ENCODE measurements at places on chromosomes 12 and 14. TPM values are rescaled to one million over a fixed set of nuclear protein-coding genes. Genes with fewer than 3 reads are reported as not detected.
A peak's percentile ranks its signal among the peaks of the same experiment; 100 is the strongest.

The TMEM229B gene
- total RNA-seq, result 1.5 TPM

The CISTR gene
- total RNA-seq, result not detected

The KRT6A gene
- 7.9 TPM for total RNA-seq

The ACOT4 gene
- total RNA-seq, result 4.2 TPM

The SLC25A47 gene
- not detected for total RNA-seq

The REC8 gene
- total RNA-seq, result 13.3 TPM

The CLEC1A gene
- total RNA-seq, result 7.8 TPM

The MYH6 gene
- total RNA-seq, result 7.1 TPM

DNA sequence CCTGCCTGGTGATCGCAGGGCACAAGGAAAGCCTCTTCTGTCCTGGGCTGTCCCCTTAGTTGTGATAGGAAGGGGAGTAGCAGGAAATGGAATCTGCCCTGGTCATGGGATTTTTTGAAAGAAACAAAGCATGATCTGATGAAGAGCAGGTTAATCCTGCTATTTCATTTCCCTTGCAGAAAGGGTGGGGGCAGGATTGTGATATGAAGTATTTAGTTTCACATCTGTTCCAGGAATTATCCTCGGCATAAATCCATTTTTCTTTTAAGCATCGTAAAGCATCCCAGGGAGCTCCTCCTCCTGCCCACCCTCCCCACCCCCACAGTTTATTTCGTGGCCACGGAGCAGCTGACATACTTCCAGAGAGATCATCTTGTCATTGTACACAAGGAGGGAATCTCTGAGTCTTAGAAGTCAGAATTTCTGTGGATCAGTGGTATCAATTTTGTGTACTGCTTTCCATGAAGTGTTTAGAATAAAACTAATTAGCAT lies 53.1 kb downstream of the TGFB3 start:
- DNase-seq, result peak; percentile 41

- DNase-seq, result no peak
Measured at GRCh38 chr14:52802597-52802996, 11.2 kb upstream of the GNPNAT1 start.

DNA sequence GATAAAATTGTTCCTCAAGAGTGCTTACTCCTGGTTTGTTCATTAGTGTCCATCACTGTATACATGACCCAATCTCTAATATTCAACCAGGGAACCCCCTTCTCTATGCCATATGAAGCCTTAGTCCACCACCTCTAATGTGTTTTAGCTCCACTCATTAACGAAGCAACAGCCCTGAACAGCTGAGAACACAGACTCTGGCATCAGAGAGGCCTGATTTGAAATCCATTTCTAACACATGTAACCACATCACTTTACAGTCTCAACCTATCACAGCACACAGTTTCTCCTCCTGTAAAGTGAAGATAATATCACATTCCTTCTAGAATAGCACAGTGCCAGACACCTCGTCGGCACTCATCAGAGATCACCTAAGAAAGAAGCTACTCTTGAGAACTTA lies 64.3 kb downstream of the C2CD5 start:
- no peak for DNase-seq

- DNase-seq, result no peak
Measured at GRCh38 chr12:126355346-126355745, 1290.1 kb downstream of the AACS start.

GRCh38 chr12:63326260-63326659 lies 175.3 kb upstream of the AVPR1A start:
- DNase-seq, result no peak

DNA sequence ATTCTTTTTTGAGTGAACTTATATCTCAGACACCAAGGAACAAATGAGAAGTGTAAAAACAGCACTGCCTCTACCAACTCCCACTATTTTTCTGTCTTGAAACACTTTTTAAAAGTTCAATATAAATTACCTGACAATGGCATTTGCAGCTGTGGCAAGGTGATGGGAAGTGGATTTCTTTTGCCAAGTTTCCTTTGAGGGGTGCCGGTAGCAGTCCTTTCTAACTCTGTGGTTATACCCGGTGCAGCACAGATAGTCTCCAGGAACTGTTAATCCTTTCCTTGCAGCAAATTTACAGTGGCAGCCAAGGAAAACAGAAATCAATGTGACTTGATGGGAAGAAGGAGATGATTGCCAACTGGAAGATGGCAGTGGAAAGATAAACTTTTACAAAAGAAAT lies 243.7 kb downstream of the BCAT1 start:
- no peak for DNase-seq

DNA sequence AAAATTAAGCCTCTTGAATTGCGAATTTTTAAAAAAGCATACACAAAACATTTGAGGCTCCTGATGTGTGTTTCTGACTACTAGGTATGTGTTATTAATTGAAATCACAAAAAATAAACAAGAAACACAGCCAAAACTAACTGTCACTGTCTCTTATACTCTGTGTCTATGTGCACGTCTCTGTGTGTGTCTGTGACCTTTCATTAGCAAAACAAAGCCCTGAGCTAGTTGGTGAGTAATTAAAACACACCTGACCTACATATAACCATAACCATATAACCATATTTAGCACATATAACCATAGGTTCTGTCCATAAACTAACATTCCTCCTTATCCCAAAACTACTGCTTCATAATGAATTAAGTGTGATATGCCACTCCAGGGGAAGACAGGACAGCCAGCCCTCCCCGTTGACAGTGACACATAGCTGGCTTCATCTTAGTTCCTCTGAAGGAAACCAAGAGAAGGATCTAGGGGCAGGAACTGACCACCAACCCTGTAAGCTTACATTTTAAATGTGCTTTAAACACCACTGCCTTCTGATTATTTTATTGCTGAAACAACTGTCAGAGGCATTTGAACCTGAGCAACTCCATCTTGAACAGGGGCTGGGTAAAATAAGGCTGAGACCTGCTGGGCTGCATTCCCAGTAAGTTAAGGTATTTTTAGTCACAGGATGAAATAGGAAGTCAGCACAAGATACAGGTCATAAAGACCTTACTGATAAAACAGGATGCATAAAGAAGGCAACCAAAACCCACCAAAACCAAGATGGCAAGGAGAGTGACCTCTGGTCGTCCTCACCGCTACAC lies 106.7 kb downstream of the PPP2R5E start:
- DNase-seq, result no peak

- DNase-seq, result peak; percentile 86
Measured at GRCh38 chr12:122062832-122063693, 15.5 kb upstream of the MLXIP start.

GRCh38 chr14:103724116-103724515 lies 8.5 kb downstream of the ZFYVE21 start:
- peak; percentile 22 for DNase-seq

DNA sequence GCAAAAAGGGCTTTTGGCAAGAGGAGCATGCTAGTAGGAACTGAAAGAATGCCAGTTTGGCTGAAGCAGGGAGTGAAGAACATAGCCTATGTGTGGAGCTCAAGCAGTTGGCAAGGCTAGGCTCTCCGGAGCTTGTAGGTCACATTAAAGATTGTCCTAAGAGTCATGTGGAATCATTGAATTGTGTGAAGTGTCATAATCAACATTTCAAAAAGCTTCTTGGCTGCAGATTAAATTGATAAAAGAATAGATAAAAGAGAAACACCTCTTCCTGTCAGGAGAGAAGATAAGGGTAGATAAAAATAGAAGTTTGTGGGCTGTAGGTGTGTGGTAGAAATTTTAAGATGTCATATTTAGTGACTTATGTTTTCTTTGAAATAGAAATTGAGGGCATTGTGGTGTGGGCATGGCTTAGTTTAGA lies 36.1 kb downstream of the CPSF6 start:
- DNase-seq, result peak; percentile 42

DNA sequence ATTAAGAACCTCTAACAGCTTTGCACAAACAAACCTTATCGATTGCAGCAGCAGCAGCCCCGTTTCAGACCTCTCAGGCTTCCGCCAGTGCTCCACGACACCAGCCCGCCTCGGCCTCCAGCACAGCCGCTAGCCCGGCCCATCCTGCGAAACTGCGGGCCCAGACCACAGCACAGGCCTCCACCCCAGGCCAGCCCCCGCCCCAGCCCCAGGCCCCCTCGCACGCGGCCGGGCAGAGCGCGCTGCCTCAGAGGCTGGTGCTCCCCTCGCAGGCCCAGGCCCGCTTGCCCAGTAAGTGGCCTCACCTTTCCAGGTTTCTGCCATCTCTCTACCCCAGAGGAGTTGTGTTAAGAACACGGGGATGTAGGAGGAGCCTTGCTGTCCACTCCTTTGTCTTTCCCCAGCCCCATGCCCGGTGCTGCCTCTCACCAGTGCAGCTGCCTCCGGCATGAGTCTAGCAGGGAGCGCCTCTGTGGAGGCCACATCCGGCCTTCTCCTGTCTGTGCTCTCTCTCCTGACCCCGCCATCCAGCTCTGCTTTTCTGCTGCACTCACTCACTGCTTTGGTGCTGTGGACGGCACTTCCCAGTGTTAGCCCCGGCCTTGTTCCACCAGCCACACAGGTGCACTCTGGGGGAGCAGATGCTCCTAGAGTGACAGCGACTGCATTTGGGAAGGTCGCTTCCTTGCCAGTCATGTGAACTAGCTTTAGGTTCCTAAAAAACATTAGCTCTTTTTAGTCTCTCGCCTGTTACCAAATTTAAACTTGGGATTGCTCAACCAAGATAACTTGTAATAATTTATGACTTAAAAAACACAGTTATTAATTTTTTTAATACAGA lies 71.5 kb downstream of the EP400 start:
- no peak for DNase-seq

DNA sequence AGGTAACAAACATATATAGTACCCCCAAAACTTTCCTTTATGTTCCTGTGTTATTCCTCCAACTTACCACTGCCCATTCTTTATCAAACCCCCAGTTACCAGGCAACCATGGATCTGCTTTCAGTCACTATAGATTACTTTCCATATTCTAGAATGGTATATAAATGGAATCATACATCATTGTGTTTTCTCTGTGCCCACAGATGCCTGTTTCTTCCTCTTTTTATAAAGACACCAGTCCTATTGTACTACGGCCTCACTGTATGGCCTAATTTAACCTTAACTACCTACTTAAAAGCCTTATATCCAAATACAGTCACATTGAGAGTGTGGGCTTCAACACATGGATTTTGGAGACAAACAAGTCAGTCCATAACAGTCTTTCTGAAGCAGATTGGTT lies 2.6 kb downstream of the TAS2R14 start:
- no peak for DNase-seq

- no peak for DNase-seq
Measured at GRCh38 chr14:61761557-61761956, 663 bp upstream of the SNAPC1 start.

DNA sequence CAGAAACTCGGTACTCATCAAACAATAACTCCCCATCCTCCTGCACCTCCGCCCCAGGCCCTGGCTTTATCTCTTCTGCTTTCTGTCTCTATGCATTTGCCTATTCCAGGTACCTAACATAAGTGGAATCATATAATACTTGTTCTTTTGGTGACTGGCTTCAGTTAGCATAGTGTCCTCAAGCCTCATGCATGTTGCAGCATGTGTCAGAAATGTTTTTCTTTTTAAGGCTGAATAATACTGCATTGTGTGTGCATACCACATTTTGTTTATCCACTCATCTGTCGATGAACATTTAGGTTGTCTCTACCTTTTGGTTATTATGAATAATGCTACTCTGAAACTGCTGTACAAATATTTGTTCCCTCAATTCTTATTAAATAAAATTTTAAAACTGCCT lies 117.1 kb downstream of the KICS2 start:
- DNase-seq, result no peak

- DNase-seq, result peak; percentile 33
Measured at GRCh38 chr14:65961004-65961403, 525.2 kb upstream of the CCDC196 start.

DNA sequence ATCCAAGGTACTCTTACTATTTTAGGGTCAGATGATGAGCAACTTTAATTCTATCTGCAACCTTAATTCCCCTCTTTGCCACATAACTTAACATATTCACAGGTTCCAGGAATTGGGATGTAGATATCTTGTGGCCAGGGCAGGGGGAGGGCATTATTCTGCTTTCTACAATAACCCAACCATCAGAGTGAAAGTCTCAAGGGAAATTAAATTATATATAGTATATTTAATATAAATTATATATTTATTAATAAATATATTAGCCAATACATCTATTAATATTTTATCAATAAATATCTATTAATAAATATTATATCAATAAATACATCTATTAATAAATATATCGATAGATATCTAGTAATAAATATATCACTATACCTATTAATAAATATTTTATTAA lies 11.7 kb upstream of the RAB21 start:
- no peak for DNase-seq

- peak; percentile 50 for DNase-seq
Measured at GRCh38 chr12:88493636-88494035, 86.6 kb downstream of the KITLG start.

- no peak for DNase-seq
Measured at GRCh38 chr12:95100264-95101190, 27.1 kb upstream of the NR2C1 start.

- DNase-seq, result no peak
Measured at GRCh38 chr12:12818701-12819100, 5.6 kb downstream of the DDX47 start.

GRCh38 chr12:1811281-1811947 lies 9.0 kb upstream of the LRTM2 start:
- no peak for DNase-seq

DNA sequence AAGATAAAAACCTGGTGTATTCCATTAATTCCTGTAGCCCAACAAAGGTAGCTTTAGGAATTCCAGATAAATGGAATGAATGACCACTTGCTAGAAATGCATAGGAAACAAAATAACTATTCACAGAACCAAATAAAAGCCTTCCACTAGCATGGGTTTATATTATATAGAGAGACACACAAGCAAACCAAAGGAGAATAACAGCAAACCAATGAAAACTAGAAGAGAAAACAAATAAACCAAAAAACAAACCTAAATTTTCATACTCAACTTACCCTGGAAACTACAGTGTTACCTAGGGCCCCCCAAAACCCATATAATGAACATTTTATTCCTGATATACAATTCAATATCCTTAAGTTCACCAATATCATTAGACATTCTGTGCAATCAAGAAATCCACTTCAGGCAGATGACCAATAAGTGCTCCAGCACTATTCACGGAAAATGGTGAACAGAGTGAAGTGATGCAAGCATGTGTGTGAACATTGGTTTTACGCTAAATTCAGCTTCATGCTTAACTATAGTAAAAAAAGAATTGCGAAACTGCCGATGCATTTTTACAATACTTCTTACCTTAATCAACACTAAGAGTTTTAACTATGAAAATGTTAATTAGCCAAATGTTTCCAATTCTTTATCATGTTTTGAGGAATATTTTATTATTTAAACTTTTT lies 1108.4 kb upstream of the TMEM132C start:
- no peak for DNase-seq

Data from lung (tissue), 17 donors.